ENCODE measurements at places on chromosomes 4 and X.

DNA sequence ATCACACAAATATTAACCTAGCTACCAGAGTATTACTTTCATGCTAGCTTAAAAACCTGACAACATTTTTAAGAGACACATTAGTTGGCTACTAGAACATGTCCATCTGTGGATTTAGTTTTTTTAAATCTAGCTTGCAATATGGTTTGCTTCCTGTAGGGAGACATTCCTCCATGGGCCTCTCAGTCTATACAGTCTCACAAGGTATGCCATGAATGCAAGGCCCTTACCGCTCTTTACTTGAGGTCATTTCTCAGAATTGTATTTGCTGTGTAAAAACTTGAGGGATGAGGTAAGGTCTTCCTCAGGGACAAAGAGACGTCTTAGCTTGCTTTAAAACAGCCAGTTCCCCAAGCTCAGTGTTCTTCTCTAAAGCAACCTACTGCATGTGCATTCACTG is 26.9 kb downstream of the UBA6 start:
- no peak for DNase-seq

DNA sequence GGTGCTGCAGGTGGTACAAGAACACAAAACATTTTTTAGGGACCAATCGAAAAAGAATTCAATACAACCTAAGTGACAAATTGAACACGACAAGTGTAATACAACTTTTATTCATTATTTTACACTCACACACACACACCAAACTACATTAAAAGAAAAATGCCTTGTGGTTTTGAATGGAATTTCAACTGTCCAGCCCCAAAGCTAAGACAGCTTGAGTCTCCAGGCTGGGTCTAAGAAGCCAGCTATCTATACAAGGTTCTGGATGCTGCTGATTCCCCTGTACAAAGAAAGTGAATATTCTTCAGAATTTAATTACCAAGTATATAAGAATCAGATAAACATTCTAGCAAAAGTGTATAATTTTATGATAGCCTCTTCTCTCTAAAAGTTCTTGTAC is 118.2 kb downstream of the PPP3CA start:
- DNase-seq = no peak

- no peak for DNase-seq
Measured at GRCh38 chrX:20455001-20455400, 188.3 kb upstream of the RPS6KA3 start.

GRCh38 chr4:155552180-155552579 is 114.5 kb upstream of the GUCY1A1 start:
- no peak for DNase-seq

GRCh38 chr4:185119927-185120630 is 23.0 kb upstream of the SLC25A4 start:
- no peak for DNase-seq

DNA sequence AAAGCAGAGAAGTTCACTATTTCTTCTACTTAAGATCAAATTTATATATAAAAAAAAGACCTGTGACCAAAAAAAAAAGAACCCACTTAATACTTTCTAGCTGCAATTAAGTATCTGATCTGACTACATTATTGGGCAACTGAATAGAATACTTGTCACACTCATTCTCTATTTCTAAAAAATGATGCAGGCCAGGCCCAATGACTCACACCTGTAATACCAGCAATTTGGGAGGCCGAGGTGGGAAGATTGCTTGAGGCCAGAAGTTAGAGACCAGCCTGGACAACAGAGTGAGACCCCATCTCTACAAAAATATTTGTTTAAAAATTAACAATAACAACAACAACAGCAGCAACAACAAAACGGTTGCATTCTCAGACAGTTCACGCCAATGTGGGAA is 108.8 kb upstream of the BMP2K start:
- DNase-seq = no peak

Measured in activated naive CD4-positive, alpha-beta T cell treated with anti-CD3 and anti-CD28 coated beads, Interleukin-2, amount 50 U/mL, for 72 hours (primary cell).